A549 treated with Hydrocortisone at 1 μM for 4 hours (cell line): ENCODE measurements at places on chromosomes 13 and 19. TPM values are rescaled to one million over a fixed set of nuclear protein-coding genes. Genes with fewer than 3 reads are reported as not detected.

Gene MAP3K10
- 14.0 to 16.4 TPM (median 14.8 TPM) in 5 replicates for total RNA-seq

Gene TJP3
- total RNA-seq, result 0.39 to 0.69 TPM (median 0.56 TPM) in 5 replicates

Gene CRLF1
- 3.8 to 8.7 TPM (median 5.1 TPM) in 5 replicates for total RNA-seq

Gene OR7A5
- total RNA-seq, result not detected in 5 replicates

Gene OR2Z1
- not detected in 5 replicates for total RNA-seq

Gene ZNF547
- total RNA-seq, result 1.0 to 2.5 TPM (median 1.4 TPM) in 5 replicates

Gene ZGLP1
- total RNA-seq, result 0.66 to 2.8 TPM (median 2.3 TPM) in 5 replicates

Gene C19orf85
- total RNA-seq, result not detected in 5 replicates

Gene SLITRK5
- total RNA-seq, result 0.51 to 0.60 TPM (median 0.58 TPM) in 5 replicates

Gene KLK11
- total RNA-seq, result 0.12 TPM in 1 of 5 replicates, not detected in the others

Gene TGDS
- 8.1 to 9.9 TPM (median 8.4 TPM) in 5 replicates for total RNA-seq

Gene ATXN8OS
- total RNA-seq, result not detected in 5 replicates

Gene NCR1
- total RNA-seq, result not detected in 5 replicates

Gene ZNF844
- total RNA-seq, result not detected in 5 replicates

Gene TMEM38A
- 0.93 to 1.2 TPM (median 1.1 TPM) in 5 replicates for total RNA-seq

Gene TMEM272
- not detected in 5 replicates for total RNA-seq

Gene GFY
- total RNA-seq, result 0.14 to 0.24 TPM (median 0.16 TPM) in 5 replicates

Gene PSG4
- total RNA-seq, result 0.56 to 0.91 TPM (median 0.74 TPM) in 5 replicates

Gene DIAPH3
- total RNA-seq, result 6.1 to 10.8 TPM (median 7.8 TPM) in 5 replicates

Gene TEX26
- not detected in 5 replicates for total RNA-seq

Gene PGPEP1
- 2.3 to 3.5 TPM (median 2.8 TPM) in 5 replicates for total RNA-seq

Gene KIR2DL1
- 0.05 TPM in 1 of 5 replicates, not detected in the others for total RNA-seq

Gene MBD3L2
- total RNA-seq, result not detected in 5 replicates

Gene ZNF823
- 1.6 to 3.4 TPM (median 2.5 TPM) in 5 replicates for total RNA-seq

Gene FGF14
- total RNA-seq, result not detected in 5 replicates

Gene ZSCAN4
- total RNA-seq, result not detected in 5 replicates

Gene TICAM1
- 8.6 to 10.3 TPM (median 9.4 TPM) in 5 replicates for total RNA-seq

Gene CRX
- not detected in 5 replicates for total RNA-seq

Gene MISP3
- 1.7 to 4.3 TPM (median 3.8 TPM) in 5 replicates for total RNA-seq

Gene CEACAM8
- not detected in 5 replicates for total RNA-seq

Gene PABPC3
- total RNA-seq, result 0.12 to 0.17 TPM (median 0.15 TPM) in 5 replicates

Gene PEG3
- not detected in 5 replicates for total RNA-seq

Gene CEACAM16
- 0.08 to 0.12 TPM (median 0.08 TPM) in 4 of 5 replicates, not detected in the other for total RNA-seq

Gene PCDH8
- not detected in 5 replicates for total RNA-seq

Gene SPC24
- total RNA-seq, result 15.2 to 22.2 TPM (median 20.0 TPM) in 5 replicates

Gene RNF17
- total RNA-seq, result not detected in 5 replicates

Gene ELSPBP1
- total RNA-seq, result not detected in 5 replicates

Gene SULT2A1
- 0.06 TPM in 1 of 5 replicates, not detected in the others for total RNA-seq

Gene IGSF23
- 0.15 to 0.84 TPM (median 0.66 TPM) in 5 replicates for total RNA-seq

Gene SKA3
- 12.7 to 14.9 TPM (median 14.0 TPM) in 5 replicates for total RNA-seq

Gene GAS6
- total RNA-seq, result 7.8 to 9.4 TPM (median 8.2 TPM) in 5 replicates

Gene S1PR5
- 1.2 to 1.9 TPM (median 1.6 TPM) in 5 replicates for total RNA-seq

Gene SHISA7
- not detected in 5 replicates for total RNA-seq

Gene ZNF571
- 0.70 to 1.6 TPM (median 1.2 TPM) in 5 replicates for total RNA-seq

Gene GPR4
- 0.29 to 0.56 TPM (median 0.38 TPM) in 5 replicates for total RNA-seq

Gene ZNF85
- 0.07 to 0.32 TPM (median 0.16 TPM) in 4 of 5 replicates, not detected in the other for total RNA-seq

Gene PLIN4
- 0.10 to 0.16 TPM (median 0.12 TPM) in 5 replicates for total RNA-seq

Gene MRI1
- 10.3 to 12.9 TPM (median 12.5 TPM) in 5 replicates for total RNA-seq

Gene NOSIP
- 88.4 to 106 TPM (median 103 TPM) in 5 replicates for total RNA-seq

Gene OBI1
- 7.6 to 11.6 TPM (median 8.1 TPM) in 5 replicates for total RNA-seq

Gene PSG7
- total RNA-seq, result 0.10 TPM in 1 of 5 replicates, not detected in the others

Gene SLC25A41
- total RNA-seq, result 0.08 to 0.13 TPM (median 0.12 TPM) in 3 of 5 replicates, not detected in the others

Gene SRRM5
- total RNA-seq, result 0.71 to 0.94 TPM (median 0.84 TPM) in 5 replicates

Gene KIR2DL3
- not detected in 5 replicates for total RNA-seq

Gene MPHOSPH8
- total RNA-seq, result 11.0 to 14.0 TPM (median 11.8 TPM) in 5 replicates
